ENCODE measurements at places on chromosomes 3 and 15.

GRCh38 chr3:108106031-108106430, 15.2 kb upstream of the CD47 start:
- DNase-seq, result no peak

- DNase-seq, result no peak
These were observed 27.2 kb upstream of the ATP1B3 start for GRCh38 chr3:141849056-141849815.

GRCh38 chr15:90799639-90800170, 68.7 kb upstream of the FURIN start:
- DNase-seq, result no peak

DNA sequence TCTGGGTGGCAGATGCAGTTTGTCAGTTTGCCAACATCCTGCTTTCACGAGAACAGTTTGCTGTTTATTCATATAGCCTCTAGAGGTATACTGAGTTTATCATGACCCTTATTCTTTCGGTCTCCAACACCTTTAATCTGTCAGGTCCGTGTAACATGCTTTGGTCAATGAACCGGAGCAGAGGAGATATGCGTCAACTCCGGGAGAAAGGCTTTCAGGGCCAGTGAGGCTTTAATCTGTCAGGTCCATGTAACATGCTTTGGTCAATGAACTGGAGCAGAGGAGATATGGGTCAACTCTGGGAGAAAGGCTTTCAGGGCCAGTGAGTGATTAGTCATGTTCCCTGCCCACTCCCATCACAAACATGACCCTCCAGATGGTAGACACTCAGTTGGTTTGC, 16.9 kb upstream of the GPD1L start:
- no peak for DNase-seq

DNA sequence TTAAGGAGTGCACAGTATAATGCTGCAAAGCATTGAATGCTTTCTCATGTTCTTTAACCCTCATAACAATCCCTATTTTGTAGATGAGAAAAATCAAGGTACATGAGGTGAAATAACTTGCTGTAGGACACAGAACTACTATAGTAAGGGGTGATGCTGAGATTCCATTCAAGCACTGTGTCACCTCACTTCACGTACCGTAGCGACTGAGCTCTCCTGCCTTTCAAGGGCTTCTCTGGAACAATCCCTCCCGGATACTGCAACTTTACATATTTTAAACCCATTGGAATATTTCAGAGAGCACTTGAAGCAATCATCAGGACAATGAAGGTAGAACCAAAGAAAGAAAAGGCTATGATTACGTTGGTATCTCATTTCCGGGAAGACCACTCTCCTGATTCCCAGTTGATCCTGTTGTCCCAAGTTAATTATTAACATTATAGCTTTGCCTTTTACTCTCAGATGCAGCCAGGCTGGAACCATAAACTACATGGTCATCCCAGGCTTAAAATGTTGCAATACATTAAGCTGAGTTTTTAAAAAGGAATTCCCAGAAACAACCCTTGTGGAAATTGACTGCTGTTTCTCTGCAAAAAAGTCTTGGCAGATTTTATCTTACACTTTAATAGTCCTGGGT, 252.2 kb upstream of the IGF1R start:
- no peak for DNase-seq

GRCh38 chr15:42494998-42495360, 455 bp upstream of the SNAP23 start:
- peak; percentile 2 for DNase-seq

DNA sequence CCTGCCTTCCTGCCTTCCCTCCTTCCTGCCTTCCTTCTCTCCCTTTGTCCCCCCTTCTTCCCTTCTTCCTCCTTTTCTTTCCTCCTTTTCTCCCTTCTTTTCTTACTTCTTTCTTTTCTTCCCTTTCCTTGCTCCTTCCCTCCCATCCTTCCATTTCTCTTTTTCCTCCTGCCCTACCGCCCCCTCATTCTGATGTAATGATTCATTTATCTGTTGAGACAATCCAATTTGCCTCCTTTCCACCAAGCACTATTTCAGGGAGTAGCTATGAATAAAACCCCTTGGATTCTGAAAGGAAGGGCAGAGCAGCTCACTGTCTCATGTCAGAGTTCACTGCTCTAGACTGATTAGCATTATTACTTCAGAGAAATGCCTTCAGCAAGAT, 462.6 kb downstream of the PDCD6IP start:
- DNase-seq, result no peak

DNA sequence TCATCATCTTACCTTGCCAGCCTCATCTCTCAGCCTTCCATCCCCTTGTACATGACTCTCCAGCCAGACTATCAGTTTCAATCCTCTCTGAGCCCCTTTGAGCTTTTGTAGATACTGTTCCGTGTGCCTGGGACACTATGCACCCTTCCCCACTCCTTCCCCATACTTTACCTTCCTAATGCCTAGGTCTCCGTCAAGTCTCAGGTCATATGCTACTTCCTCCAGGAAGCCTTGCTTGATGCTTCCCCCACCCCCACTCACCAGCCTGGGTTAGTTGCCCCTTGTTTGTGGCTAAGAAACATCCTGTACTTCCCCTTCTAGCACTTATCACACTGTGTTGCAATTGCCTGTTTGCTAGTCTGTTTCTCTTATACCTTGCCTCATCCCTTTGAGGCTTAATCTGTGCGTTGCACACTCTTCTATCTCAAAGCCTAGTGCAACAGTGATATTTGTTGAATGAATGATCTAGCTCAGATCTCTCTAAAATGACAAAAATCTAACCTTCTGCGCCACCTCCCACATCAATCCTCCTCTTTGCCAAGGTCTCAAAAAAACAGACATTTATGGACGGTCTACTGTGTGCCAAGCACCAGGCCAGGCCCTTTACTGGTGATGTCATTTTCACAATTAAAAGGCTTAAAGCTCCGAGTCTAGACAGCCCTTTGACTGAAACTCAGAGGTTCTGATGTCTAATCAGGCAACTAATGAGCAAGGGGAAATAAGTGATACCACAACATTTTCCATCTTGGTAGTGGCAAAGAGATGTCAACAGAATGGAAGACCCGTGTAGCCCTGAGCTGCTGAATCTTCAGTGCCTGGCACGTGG, 6.5 kb upstream of the USP3 start:
- peak; percentile 95 for DNase-seq

GRCh38 chr3:40312661-40313226, 3.2 kb downstream of the EIF1B start:
- no peak for DNase-seq

- no peak for DNase-seq
These were observed 23.8 kb downstream of the ITGA11 start for GRCh38 chr15:68407886-68408881.

GRCh38 chr15:27414168-27414870, 443.3 kb downstream of the GABRG3 start:
- DNase-seq, result no peak

DNA sequence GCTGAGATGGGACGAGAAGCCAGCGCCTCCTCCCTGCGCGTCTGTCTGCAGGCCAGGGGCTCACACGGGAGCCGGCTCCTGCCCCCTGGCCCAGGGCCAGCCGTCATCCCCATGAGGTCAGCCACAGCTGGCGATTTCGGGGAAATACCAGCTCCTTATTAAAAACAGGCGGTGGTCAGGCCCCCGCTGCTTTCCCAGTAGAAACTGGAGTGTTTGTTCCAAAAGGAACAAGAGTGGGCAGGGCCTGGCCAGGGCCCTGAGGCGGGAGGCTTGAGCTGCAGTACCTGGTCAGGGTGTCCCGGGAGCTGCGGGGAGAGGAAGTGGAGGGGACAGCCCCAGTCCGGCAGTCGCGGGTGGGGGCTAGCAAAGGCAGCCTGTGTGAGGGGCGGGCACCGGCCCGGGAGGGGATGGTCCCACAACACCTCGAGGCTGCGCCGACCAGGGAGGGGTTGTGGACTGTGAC, 17.8 kb downstream of the MYL3 start:
- DNase-seq, result no peak

DNA sequence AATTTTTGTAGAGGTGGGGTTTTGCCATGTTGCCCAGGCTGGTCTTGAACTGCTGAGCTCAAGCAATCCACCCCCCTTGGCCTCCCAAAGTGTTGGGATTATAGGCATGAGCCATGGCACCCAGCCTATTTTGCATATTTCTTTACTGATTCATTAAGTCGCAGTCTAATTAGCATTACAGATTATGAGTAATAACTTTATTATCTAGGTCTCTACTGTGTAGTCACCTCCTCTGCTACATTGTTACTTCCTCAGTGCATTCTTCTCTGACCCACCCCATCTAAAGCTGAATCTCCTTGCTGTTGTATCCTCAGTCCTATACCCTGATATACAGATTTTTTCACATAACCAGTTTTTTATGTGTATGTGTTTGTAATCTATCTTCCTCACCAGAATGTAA, 61.7 kb downstream of the TFDP2 start:
- no peak for DNase-seq

GRCh38 chr3:138033202-138033691, 23.3 kb downstream of the CLDN18 start:
- no peak for DNase-seq

DNA sequence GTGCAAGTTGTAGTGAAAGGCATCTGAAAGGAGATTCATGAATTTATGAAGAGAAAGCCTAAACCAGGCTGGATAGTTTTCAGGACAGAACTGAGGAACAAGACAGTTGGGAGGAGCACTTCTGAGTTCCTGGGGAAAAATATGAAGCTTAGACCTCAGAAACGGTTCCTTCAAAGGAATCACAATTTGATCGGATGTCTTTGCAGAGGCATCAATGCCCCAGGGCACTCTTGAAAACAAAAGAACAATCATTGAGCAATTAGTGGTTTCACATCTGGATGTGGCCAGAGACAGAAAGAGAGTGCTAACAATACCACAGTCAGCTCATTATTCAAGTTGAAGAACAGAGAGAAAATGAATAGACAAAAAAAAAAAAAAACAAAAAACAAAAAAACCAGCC, 86.2 kb downstream of the KLF13 start:
- no peak for DNase-seq

DNA sequence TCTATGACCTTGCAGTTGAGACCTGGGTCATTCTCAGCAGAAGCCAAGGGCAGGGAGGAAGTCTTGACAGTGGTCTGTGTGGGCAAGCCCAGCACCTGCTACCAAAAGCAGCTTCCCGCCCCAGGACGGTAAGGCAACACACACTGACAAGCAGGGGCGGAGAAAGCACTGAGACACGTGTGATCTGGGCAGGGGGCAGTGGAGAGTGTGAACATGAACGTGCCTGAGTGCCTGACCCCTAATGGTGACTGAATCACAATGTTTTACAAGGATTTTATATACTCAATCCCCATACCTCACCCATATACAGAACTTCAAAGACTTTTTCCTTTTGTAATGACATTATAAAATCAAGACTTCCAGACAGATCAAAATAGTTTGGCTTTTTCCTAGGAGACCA, 35.2 kb downstream of the ANP32A start:
- DNase-seq, result no peak

GRCh38 chr3:163951397-163951987, 1126.8 kb downstream of the SI start:
- peak; percentile 21 for DNase-seq

DNA sequence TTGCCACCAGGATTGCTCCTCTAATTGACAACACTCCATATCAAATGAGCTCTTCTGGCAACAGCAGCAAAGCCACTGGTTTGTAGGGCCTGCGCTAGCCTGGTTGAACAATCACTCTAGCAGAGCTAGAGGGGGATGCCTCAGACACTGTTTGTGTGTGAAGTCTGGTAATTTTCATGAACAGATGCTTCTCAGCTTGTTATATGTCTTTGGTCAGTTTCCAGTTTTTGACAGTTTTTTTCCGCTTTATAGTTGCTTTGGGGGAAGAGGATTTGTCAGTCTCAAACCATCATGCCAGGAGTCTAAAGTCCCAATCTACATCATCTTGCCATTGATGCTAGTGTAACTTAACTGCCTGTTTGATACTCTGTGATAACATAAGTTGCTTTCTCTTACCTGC, 136.0 kb downstream of the HCN4 start:
- no peak for DNase-seq

GRCh38 chr3:100319951-100320350, 14.6 kb upstream of the NIT2 start:
- DNase-seq, result no peak

- DNase-seq, result no peak
These were observed 75.0 kb downstream of the TRIM69 start for GRCh38 chr15:44811337-44811736.

DNA sequence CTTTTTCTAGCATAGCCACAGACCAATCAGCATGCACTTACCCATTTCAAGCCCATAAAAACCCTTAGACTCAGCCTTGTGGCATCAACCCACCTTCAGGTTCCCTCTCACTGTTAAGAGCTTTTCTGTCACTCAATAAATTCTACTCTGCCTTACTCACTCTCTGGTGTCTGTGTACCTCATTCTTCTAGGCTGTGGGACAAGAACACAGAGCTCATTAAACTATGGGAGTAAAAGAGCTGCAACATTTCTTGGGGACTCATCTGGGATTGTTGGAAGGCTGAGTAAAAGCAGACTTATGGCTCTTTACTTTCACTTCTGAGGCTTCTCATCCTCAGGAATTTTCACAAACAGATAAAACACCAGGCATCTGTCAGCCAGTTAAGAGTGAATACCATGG, 879.3 kb downstream of the ROBO2 start:
- no peak for DNase-seq

GRCh38 chr3:46266598-46266997, 24.3 kb downstream of the CCR3 start:
- DNase-seq, result no peak

DNA sequence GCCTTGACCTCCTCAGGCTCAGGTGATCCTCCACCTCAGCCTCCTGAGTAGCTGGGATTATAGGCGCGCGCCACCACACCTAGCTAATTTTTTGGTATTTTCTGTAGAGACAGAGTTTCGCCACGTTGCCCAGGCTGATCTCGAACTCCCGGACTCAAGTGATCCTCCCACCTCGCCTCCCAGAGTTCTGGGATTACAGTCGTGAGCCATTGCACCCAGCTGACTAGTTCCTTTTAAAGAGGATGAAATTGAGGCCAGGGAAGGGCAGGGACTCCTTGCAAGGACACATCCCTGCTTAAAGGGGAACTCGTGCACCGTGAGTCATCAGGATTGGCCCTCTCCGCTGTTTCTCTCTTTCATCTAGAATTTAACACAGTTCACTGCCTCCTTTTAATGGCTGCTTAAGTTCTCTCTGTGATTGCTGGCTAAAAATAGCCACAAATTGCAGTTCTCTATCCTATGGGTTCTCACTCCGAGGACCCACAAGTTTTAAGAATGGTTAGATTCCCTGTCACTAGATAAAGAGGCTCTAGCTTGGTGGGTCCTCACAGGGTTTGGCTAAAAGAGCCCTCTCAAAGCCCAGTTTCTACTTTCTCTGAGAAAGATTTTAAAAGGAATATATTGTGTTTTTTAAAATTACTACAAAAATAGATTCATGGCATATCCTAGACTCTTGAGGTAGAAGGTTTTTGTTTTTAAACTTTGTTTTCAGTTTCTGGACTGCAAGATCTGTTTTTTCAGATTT, 1.4 kb downstream of the CRTAP start:
- peak; percentile 91 for DNase-seq

- DNase-seq, result no peak
These were observed 136.6 kb upstream of the PTX3 start for GRCh38 chr3:157300094-157300493.
